ENCODE measurements at places on chromosomes 6 and 20.

DNA sequence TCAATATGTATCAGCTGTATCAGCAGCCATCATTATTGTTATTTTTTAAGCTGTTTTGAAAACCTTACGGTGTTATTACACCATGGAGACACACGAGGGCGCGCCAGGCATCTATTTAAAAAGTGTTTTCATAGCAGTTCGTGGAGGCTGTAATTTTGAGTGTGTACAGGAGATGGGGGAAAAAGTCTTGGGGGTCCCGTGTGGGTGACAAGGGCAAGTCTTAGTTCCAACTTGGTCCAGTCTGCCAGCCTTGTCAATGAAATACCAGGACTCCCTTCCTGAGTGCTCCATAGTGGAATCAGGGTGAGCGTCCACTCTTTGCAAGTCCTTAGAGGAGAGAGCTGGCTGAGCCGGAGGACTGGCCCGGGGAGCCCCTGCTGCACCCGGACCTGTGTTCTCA, 43.3 kb downstream of the SLC2A10 start:
- DNase-seq = peak; percentile 8

DNA sequence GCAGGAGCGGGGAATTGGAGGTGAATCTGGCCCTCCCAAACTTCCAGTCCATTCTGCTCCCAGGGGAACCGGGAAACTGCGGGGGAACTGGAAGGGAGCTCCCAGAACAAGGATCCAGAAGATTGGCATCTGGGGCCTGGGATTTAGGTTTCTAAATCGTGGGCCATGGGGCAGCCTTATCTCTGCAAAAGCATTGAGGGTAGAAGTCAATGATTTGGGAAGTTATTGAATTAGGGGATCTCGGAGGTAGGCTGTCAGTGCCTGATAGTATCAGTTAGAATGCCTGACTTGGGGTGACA, 45.1 kb downstream of the HNF4A start:
- no peak for DNase-seq

DNA sequence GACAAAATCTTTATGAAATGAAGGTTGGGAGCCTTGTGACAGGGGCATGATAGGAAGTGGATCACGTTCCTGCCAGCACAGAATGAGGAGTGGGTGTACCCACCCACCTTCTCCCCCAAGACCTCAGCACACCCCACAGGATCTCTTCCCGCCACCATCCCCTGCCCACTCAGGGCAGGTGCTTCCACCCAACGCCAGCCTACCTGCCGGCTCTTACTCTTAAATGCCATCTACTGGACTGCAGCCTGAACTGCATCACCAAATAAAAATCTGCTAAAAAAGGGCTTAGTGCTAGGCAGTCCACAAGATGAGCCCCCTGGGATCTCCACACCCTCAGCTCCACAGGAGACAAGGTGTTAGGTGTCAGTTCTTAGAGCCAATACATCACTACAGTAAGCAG, 20.6 kb downstream of the DTNBP1 start:
- no peak for DNase-seq

DNA sequence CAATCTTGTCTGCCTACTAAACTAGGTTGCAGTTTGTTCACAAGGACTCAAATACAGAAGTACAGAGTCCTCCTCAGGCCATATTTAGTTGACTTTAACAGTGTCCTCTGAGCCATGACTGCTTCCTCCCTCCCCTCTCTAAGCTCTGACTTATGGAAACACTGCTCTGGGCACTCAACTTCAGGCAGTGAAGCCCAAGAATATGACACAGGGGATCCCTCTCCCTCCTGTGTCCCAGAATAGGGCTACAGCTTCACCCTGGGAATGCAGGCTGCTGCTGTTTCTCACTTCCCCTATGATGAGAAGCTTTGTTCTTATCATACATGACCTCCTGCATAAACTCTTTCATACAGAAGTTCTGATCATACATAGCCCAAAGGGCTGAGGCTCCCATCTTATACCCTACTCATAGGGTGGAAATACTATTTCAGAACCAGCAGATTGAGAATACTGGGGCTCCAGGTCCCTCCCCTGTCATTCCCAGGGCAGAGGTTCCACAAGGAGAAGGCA, 97.3 kb upstream of the UST start:
- no peak for DNase-seq

DNA sequence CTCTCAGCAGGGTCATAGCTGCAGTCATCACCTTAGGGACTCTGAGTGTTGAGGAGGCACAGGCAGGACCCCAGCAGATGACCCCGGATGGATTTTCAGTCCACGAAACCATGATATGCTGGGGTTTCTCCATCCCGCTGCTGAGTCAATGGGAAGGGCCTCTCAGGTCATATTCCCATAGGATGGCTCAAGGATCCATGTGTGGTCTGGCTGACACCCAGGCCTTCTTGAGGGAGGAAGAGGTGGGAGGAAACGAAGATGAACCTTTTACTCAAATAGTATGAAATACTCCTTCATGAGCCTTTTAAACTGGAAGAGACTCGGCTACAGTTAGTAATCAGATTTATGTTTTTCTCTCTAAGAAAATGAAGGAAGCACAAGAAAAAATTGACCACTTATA, 10.3 kb upstream of the RALY start:
- DNase-seq = no peak

DNA sequence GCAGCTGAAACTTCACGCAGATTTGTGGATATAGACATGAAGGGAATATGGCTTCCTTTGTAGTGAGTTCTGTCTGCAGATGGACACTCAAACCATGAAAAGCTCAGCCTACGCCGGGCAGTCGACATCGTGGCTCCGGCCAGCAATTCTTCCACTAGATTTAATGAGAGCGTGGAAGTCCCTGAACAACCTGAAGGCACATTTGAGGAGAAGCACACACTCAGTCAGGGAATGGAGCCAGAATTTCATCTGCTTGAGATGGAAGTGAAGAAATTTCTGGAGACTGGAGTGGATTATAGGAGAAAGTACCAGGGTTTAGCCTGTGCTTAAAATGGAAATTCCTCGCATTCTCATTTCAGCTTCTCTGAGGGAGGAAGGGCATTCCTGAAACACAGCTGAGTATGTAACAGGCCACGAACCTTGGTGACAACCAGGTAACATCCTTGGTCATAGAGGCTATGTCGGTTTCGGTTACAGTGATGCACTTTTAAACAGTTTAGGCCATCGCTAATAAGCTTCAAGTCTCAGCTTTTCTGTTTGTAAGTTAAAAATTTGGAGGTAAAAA, 80.5 kb upstream of the AGPAT4 start:
- no peak for DNase-seq

DNA sequence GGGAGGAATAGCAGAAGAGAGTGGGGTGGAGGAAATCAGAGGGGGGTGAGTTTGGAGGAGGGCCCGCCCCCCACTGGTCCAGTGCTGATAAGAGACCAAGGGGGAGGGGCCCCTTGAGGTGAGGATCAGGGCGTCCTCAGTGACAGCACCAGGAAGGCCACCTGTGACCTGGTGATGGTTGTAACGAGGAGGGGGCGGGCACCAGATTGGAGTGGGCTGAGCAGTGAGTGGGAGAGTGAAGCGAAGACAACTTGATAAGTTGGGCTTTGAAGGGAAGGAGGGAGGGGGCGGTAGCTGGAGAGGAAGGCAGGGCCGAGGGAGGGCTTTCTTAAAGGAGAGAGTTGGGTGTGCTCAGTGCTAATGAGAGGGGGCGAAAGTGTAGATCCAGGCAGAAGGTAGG, 30.7 kb downstream of the CDH22 start:
- no peak for DNase-seq

Measured in activated naive CD4-positive, alpha-beta T cell (primary cell).